M059J (cell line): ENCODE measurements at places on chromosomes 1 and 21. TPM values are rescaled to one million over a fixed set of nuclear protein-coding genes. Genes with fewer than 3 reads are reported as not detected.
A peak's percentile ranks its signal among the peaks of the same experiment; 100 is the strongest.

DNA sequence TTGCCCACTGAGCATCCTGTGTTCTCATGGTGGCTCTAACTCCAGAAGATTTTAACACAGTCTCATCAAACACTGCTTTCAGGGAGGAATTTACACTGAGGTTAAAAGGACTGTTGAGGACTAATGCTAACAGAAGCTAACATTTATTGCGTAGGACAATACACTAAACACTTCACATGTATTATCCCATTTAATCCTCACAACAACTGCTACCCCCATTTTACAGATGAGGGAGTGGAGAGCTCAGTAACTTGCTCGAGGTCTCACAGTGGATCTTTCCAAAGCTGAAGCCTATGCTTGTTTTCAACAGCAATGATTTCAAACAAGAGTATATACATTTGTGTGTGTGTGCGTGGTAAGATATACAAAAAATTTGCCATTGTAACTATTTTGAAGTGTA lies 13.9 kb downstream of the ATF3 start:
- peak; percentile 17 for DNase-seq

DNA sequence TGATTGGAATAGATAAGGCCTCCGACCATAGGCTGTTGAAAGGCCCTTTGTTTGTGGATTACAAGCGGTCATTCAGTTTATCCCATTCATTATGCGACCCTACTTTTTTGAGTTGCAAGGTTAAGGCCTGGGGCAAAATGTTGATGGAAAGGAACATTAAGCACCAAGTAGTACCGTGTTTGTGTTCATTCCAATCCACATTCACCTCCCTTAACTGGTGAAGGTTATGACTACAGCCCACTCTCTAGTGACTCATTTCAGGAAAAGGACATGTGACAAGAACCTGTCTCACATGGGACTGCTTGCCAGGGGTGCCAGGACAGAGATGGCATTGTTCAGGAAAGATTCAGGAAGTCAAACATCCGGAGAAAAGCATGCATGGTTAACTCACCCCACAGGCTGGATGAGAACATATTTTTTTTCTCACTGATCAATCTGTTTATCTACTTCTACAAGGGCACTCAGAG lies 81.6 kb downstream of the CD58 start:
- DNase-seq = peak; percentile 97

- DNase-seq = peak; percentile 58
Observed at GRCh38 chr1:203172184-203173010, 3.2 kb downstream of the MYBPH start.

GRCh38 chr1:111190931-111191451 lies 9.5 kb downstream of the DENND2D start:
- DNase-seq = peak; percentile 12

DNA sequence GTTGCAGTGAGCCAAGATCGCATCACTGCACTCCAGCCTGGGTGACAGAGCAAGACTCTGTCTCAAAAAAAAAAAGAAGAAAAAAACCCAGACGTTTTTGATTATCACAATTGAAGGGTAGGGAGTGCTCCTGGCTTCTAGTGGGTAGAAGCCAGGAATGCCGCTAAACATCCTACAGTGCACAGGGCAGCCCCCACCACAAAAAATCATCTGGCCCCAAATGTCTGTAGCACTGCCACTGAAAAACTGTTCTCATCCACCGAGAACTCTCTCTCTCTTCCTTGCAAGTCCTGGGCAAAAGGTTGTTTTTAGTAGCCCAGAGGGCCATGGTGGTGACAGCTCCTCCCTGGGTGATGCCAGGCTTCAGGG lies 35.6 kb upstream of the GPR157 start:
- no peak for DNase-seq

DNA sequence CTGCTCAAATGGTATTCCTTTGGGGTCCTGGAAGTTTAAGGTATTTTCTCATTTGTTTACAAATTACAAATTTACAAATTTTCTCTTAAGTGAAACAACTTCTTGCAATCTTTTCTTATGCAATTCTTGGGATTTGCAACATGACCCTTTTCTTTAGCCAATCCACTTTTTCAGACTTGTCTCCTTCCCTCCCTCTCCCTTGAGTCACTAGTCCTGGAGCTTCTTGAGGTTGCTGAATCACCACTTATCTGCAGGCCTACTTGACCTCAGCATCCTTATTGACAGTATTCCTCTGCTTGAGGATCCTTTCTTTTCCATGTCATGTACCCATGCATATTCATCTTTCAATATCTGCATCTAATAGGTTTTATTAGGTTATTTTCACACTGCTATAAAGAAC lies 302.8 kb upstream of the ADAMTS5 start:
- DNase-seq = peak; percentile 88

DNA sequence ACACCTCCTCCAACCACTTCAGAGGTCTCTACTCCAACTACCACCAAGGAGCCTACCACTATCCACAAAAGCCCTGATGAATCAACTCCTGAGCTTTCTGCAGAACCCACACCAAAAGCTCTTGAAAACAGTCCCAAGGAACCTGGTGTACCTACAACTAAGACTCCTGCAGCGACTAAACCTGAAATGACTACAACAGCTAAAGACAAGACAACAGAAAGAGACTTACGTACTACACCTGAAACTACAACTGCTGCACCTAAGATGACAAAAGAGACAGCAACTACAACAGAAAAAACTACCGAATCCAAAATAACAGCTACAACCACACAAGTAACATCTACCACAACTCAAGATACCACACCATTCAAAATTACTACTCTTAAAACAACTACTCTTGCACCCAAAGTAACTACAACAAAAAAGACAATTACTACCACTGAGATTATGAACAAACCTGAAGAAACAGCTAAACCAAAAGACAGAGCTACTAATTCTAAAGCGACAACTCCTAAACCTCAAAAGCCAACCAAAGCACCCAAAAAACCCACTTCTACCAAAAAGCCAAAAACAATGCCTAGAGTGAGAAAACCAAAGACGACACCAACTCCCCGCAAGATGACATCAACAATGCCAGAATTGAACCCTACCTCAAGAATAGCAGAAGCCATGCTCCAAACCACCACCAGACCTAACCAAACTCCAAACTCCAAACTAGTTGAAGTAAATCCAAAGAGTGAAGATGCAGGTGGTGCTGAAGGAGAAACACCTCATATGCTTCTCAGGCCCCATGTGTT lies 66.6 kb downstream of the TPR start:
- DNase-seq = no peak

GRCh38 chr1:232880354-232880753 lies 70.1 kb upstream of the NTPCR start:
- DNase-seq = no peak

DNA sequence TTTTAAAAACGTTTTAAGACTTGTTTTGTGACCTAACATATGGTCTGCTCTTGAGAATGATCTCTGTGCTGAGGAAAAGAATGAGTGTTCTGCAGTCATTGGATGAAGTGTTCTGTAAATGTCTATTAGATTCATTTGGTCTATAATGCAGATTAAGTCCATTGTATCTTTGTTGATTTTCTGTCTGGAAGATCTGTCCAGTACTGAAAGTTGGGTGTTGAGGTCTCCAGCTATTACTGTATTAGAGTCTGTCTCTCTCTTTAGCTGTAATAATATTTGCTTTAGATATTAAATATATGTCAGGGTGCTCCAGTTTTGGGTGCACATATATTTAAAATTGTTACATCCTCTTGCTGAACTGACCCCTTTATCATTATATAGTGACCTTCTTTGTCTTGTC lies 43.2 kb downstream of the CELF3 start:
- DNase-seq = no peak

- DNase-seq = no peak
Observed at GRCh38 chr1:107919953-107920352, 45.0 kb downstream of the VAV3 start.

- no peak for DNase-seq
Observed at GRCh38 chr21:42763581-42764442, 110.4 kb downstream of the PDE9A start.

- no peak for DNase-seq
Observed at GRCh38 chr1:25072461-25072860, 142.4 kb upstream of the RUNX3 start.

GRCh38 chr1:26170472-26170821 lies 739 bp downstream of the ZNF593 start:
- no peak for DNase-seq

GRCh38 chr1:98264727-98265126 lies 343.9 kb upstream of the DPYD start:
- no peak for DNase-seq

DNA sequence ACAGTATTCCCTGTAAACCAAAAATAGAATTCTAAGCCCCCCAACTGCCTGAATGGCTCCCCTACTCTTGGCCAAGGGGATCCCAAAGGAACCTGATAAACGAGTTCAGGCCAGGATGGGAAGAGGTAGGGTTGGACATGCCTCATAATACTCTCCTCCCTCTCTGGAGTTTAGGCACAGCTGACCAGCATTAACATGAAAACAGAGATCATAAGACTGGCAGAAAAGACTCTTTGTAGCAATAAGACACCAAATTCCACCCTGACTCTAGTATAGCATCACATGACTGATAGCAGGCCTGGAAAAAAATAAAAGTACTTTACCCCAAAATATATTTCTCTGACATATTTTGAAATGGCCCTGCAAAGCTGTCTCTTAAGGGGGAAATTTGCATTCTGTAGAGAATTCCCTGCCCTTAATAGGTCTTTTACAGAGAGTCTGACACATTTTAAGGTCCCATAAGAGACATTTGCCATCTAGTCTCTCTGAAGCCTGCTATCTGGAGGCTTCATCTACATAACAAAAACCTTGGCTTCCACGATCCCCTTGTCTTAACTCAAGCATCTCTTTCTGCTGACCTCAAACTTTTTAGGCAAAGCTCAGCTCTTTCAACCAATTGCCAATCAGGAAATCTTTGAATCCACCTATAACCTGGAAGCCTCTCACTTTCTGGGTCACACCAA lies 55.9 kb downstream of the SIK1 start:
- no peak for DNase-seq

GRCh38 chr1:172450524-172450885 lies 6.6 kb upstream of the PIGC start:
- no peak for DNase-seq

DNA sequence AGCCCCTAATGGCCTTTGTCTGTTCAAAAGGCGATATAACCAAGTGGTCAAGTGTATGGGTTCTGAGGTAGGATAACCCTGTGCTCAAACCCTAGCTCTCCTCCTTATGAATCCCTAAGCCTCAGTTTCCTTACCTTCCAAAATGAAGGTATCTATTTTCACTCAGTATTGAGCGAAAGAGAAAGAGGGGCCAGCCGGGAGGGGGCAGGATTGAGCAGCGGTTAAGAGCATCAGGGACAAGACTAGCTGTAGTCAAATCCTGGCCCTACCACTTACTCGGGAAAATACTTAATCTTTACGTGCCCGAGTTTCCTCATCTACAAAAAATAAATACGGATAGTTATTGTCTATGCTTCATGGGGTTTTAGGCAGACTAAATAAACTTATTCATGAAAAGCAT lies 25.7 kb downstream of the LY9 start:
- no peak for DNase-seq

GRCh38 chr1:37123276-37124115 lies 89.2 kb upstream of the GRIK3 start:
- DNase-seq = peak; percentile 70

DNA sequence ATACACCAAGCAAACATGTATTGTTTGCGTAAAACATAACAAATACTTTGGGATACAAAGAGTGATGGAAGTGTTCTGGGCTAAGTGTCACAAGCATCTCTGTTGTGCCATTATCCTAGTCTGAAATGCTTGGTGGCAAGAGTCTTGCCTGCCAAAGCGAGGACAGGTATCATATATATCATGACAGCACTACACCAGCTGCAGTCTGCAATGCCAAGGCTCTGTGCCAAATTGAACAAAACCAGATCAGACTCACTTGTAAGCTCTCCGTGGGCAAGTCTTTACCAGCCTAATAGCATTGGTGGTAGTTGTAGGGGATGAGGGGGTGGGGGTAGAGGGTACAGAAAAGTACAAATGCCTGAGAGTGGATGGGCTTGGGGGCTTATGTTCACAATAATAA lies 119.2 kb downstream of the RWDD3 start:
- no peak for DNase-seq

DNA sequence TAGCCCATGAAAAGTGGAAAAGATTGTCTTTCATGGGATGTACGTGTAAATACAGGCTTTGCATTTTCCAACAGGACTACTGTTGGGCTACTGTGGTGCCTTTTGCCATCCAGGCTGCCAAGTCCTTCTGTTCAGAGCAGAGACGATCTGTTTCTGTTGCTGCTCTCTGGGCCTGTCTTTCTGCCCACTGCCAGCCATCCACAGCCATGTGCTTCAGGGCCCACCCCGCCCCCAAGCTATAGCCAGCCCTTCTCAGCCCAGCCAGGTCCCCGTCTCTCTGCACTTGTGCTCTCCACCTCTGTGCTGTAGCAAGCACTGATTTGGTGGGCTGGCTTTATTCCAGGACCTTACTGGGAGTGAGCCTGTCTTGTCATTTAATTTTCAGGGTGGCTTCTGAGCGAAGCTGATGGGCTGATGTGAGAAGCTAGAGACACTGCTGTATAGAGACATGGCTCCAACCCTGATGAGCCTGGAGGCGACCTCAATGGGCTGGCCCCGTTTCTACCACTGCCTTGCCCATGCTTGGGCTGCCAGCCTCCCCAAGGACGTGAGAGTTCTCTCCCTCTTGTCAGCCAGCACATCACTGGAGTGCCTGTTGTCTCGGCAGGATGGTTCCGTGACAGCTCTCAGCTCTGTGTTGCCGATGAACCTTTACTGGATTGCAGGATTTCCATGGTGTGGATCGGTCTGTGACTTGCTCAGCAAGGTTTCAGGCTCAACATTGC lies 137.8 kb downstream of the PEX14 start:
- no peak for DNase-seq

- DNase-seq = no peak
Observed at GRCh38 chr1:48194801-48195200, 27.7 kb upstream of the SLC5A9 start.

Gene FCRL6
- total RNA-seq = not detected in 2 replicates

Gene TMEM200B
- total RNA-seq = 3.5 and 4.6 TPM in 2 replicates

Gene IGFN1
- total RNA-seq = not detected in 2 replicates

Gene DFFA
- 24.7 and 36.6 TPM in 2 replicates for total RNA-seq

Gene AKT3
- total RNA-seq = 17.0 and 35.8 TPM in 2 replicates

Gene CYP4A11
- not detected in 2 replicates for total RNA-seq

Gene CELA3B
- total RNA-seq = not detected in 2 replicates

Gene CFHR2
- total RNA-seq = not detected in 2 replicates

Gene PPM1J
- 1.3 and 1.5 TPM in 2 replicates for total RNA-seq

Gene PLA2G2D
- not detected in 2 replicates for total RNA-seq

Gene PDE9A
- 0.07 TPM in 1 of 2 replicates, not detected in the other for total RNA-seq

Gene FMO1
- not detected in 2 replicates for total RNA-seq

Gene UMODL1
- total RNA-seq = not detected in 2 replicates

Gene FAM3B
- total RNA-seq = 0.52 TPM in 1 of 2 replicates, not detected in the other

Gene LCK
- 0.12 TPM in 1 of 2 replicates, not detected in the other for total RNA-seq

Gene SAMD11
- 30.5 and 59.8 TPM in 2 replicates for total RNA-seq
